ENCODE measurements at places on chromosomes 4 and X. TPM values are rescaled to one million over a fixed set of nuclear protein-coding genes. Genes with fewer than 3 reads are reported as not detected.
A peak's percentile ranks its signal among the peaks of the same experiment; 100 is the strongest.

- DNase-seq, result no peak
These were observed 128.4 kb downstream of the ZMAT1 start for GRCh38 chrX:101803451-101803850.

- no peak for DNase-seq
These were observed 6.6 kb upstream of the AVPR2 start for GRCh38 chrX:153897899-153898298.

GRCh38 chr4:73221734-73222133, 36.9 kb downstream of the ANKRD17 start:
- DNase-seq, result no peak

DNA sequence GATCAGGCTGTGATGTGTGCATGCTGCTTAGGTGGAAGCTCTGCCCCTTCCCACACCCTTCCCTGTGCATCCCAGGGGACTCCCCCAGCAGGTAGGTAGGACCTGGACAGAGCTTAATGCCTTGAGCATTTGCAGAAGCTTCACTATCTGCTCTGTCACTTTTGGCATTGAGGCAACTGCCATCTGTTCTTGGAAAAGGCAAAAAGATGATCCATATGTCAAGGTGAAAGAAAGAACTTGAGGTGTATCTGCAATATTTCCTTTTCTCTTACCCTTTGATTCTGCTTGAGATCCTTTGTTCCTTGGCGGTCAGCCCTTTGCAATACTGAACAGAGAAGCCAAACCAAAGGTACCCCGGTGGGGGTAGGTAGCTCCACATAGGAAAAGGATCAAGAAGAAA, 37.1 kb upstream of the TBC1D9 start:
- DNase-seq, result no peak

The KLHL5 gene
- total RNA-seq, result 21.1 TPM

DNA sequence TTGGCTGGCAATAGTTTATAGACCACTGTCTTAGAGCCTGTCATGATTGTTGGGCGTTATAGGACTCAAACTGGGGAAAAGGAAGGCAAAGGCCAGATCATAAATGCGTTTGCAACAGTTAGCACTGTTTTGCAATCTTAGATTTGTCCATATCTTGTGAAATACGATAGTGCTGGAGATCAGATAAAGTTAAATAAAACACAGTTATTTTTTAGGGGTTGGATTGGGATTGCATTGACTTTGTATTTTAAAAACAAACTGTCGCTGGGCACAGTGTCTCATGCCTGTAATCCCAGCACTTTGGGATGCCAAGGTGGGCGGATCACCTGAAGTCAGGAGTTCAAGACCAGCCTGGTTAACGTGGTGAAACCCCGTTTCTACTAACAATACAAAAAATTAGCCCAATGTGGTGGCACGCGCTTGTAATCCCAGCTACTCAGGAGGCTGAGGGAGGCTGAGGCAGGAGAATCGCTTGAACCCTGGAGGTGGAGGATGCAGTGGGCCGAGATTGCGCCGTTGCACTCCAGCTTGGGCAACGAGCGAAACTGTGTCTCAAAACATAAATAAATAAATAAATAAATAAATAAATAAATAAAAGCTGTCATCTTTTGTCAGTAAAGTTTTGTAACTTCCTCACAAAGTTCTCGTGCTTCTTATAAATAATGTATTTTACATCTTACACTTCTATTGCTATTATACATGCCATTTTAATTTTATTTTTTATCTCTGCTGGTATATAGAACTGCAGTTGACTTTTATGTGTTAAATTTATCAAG, 117.2 kb downstream of the KDM6A start:
- no peak for DNase-seq

The CT45A9 gene
- total RNA-seq, result not detected

GRCh38 chrX:40174001-40174853, 76.5 kb upstream of the BCOR start:
- peak; percentile 38 for DNase-seq

The GPR143 gene
- 11.7 TPM for total RNA-seq

GRCh38 chr4:9608300-9608699, 164.1 kb downstream of the DEFB131A start:
- DNase-seq, result no peak

The ATP8A1 gene
- total RNA-seq, result 15.1 TPM

- peak; percentile 71 for DNase-seq
These were observed 5.8 kb downstream of the LAS1L start for GRCh38 chrX:65528705-65529340.

DNA sequence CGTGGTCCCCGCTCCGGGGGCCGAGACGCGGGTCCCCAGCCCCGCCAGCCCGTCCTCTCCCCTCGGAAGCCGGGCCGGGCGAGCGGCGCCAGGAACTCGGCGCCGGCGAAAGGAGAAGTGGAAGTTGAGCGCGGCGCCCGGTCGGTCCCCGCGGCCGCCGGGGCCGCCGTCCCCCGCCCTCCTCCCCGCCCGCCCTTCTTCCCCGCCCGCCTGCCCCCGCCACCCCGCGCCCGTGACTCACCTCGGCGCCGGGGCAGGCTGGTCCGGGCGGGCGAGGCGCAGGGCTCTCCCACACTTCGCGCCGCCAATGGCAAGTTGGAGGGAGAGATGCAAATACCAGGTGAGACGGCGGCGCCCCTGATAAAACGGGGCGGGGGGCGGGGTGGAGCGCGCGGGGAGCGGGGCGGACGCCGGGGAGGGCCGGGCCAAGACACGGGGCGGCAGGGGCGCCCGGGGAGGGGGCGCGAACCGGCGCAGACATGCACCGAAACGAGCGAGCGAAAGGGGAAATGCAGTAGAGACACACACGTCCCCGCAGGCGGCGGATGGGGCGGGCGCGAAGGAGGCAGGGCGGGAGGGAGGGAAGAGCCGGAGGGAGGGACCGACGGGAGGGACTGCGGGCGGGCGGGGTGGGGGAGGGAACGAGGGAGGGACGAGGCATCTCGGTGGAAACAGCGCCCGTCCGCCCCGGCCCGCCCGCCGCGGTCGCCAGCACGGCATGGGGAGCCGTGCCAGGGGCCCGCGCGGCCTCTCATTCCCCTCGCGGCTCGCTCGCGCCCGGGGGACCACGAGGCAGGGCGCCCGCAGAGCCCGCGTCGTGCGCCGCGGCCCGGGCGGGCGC, at the start of gene ELF4:
TSS of gene ELF4 (minus strand) at position 119 of the 841 bp plus-strand sequence. CDS start 29,167 bp downstream, outside the sequence.
- peak; percentile 17 for DNase-seq

- DNase-seq, result no peak
These were observed 315.3 kb downstream of the DMD start for GRCh38 chrX:32896088-32896487.

DNA sequence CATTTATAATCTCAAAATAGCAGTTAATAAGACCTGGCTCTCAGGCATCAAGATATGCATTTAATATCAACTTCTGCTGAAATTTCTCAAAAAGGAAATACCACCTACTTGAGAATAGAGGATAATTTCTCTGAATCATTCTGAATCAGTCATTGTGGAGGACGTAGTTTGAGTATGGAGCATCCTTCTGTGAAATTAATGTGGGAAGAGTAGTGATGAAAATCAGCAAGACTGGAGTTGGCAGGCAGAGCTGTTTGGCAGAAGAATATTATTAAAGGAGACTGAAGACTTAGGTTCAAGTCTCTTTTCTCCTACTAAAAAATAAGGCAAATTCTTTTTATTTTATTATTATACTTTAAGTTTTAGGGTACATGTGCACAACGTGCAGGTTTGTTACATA, 325.6 kb upstream of the ATOH1 start:
- DNase-seq, result no peak

DNA sequence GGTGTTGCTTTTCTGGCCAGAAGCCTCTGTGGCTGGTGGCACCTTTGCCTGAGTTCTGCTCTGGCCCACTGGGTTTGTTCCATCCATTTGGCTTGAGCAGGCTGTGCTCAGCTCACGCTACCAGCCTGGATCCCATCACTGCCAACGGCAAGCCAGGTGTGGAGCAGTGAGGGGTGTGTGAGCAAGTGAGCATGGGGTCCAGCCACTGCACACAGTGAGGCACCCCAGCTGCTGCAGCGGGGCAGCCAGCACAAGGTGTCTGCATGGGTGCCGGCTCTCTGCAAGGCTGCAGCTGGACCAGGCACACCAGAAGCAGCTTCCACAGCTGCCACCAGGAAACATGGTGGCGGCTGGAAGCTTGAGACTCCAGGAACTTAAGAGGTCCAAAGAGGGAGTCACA, 46.8 kb downstream of the ARAP2 start:
- no peak for DNase-seq

GRCh38 chr4:42452823-42453222, 55.5 kb downstream of the SHISA3 start:
- DNase-seq, result no peak

The FRMPD4 gene
- total RNA-seq, result 1.4 TPM

The LRP2BP gene
- 0.33 TPM for total RNA-seq

DNA sequence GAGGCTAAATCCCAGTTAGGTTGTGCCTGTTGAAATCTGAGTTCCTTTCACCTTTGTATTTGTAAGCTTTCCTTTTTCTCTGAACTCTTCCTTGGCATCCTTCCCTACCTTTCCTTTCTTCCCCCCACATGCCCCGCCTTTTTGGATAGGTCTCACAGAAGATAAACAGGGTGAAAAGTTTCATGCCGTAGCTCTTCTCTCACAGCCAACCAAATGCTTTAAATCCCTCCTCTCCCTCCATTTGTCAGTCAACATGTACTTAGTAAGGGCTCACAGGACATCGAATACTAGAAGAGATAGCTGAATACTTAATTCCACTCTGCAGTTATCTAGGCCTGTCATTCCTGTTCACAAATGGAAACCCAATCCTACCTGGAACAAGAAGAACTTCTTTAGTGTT, 107.1 kb upstream of the BMPR1B start:
- DNase-seq, result no peak

DNA sequence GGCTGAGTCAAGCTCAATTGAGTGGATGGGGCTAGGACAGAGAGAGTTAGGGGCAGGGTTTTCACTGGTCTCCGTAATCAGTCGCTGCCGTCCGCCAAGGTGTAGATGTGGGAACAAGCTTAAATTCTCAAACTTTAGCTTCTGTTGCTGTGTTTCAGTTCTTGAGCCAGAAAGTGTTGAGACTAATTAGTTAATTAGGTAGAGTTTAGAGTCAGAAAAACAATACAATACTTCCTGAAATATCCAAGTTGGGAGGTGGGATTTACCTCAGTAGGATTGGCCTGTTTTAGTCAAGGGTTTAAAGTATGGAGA, 1.1 kb upstream of the UBE2D3 start:
- no peak for DNase-seq

DNA sequence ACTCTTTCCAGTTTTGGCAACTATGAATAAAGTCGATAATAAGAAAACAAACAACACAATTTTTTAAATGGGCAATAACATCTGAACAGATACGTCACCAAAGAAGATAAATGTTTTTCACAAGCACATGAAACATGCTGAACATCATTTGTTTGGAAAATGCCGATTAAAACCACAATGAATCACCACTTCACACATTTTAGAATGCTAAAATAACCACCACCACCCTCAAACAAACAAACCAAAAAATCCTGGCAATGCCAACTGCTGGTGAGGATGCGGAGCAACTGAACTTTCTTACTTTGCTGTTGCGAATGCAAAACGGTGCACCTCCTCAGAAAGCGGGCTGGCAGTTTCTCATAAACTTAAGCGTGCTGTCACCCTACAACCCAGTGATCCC, 115.9 kb downstream of the NSUN7 start:
- no peak for DNase-seq

All from WTC11 (cell line).